ENCODE measurements at places on chromosomes 1 and 21.

GRCh38 chr1:61241973-61242381 lies 159.6 kb downstream of the NFIA start:
- H3K4me1 ChIP-seq = peaks cover 8% of the 10 kb centered on the region
- H3K4me3 ChIP-seq = no peak overlapping the region
- H3K27ac ChIP-seq = no peak overlapping the region
- no peaks in the 10 kb centered on the region for H3K27me3 ChIP-seq
- H3K36me3 ChIP-seq = no peaks in the 10 kb centered on the region

GRCh38 chr1:207811920-207812720 lies 60.3 kb downstream of the CD46 start:
- H3K4me1 ChIP-seq = no peaks in the 10 kb centered on the region
- H3K27me3 ChIP-seq = no peaks in the 10 kb centered on the region
- H3K4me3 ChIP-seq = no peak overlapping the region
- no peak overlapping the region for H3K27ac ChIP-seq
- H3K36me3 ChIP-seq = no peaks in the 10 kb centered on the region

- DNase-seq = no peak
- H3K27me3 ChIP-seq = peaks cover 6% of the 10 kb centered on the region
These were observed 46.7 kb downstream of the H3-3A start for GRCh38 chr1:226108935-226109828.

DNA sequence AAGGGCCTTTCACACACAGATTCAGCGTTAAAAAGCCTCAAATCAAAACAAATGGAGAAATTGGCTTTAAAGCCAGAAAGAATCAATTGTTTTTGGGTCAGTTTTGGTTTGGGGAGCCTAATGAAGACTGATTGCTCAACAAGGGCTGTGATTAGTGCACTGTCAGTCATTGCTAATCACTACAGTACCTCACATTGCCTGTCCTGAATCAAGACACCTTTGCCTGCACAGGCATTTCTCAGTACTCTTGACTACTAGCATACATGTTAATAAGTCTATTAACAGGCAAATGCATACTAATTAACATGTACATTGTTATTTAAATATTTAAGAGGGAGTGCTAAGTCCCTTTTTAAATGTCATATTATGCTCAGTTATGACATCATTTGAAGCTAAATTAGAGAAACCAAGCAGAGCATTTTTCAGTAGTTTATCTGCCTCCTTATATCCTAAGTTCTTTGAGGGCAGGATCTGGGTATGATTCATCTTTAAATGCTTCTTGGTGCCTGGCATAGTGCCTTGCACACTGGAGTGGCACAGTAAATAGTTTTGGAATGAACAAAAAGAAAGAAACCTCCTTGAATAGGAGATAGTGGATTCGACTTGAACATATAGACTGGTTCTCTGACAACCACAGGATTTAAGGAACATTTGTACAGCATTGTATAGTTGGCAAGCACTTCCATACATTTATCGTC lies 25.8 kb upstream of the CCN1 start:
- H3K27me3 ChIP-seq = no peaks in the 10 kb centered on the region
- no peak overlapping the region for H3K4me3 ChIP-seq
- peaks cover 2% of the 10 kb centered on the region for H3K4me1 ChIP-seq
- H3K27ac ChIP-seq = no peak overlapping the region
- DNase-seq = no peak

DNA sequence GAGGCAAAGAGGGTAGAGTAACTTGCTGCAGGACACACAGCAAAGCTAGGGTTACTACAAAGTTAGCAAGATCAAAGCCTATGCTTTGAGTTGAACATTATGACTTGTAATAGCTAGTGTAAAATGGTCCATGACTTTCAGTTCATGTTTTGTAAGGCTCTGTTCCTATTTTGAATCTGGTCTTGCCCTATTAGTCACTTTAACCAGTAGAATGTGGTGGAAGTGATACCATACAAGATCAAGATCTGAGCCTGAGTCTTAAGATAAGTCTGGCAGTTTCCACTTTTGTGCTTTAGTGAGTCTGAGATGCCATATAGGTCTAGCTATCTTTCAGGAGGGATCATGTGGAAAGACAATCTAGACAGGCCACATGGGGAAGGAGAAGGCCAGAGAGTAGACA lies 282.1 kb upstream of the BRINP3 start:
- DNase-seq = no peak
- H3K27me3 ChIP-seq = no peaks in the 10 kb centered on the region
- no peaks in the 10 kb centered on the region for H3K4me1 ChIP-seq
- H3K27ac ChIP-seq = no peak overlapping the region
- no peaks in the 10 kb centered on the region for H3K36me3 ChIP-seq
- no peak overlapping the region for H3K4me3 ChIP-seq

DNA sequence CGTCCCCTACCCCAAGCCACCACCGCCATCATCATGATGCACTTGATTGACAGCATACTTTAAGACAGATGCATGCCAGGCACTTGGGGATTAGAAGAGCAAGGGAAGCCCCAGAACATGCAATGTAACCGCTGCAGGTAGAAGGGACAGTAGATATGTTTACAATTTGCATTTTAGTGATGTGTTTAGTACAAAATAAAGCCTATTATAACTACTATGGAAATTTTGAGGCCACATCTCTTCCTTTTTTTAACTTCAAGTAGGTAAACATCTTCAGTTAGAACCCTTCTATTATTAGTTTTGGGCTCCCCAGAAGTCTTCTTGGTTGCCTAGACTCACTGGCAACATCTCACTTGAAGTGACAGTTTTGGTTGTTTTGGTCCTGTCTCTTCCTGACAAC lies 25.3 kb downstream of the CR1L start:
- no peak for DNase-seq
- H3K27ac ChIP-seq = no peak overlapping the region
- no peaks in the 10 kb centered on the region for H3K4me1 ChIP-seq
- H3K27me3 ChIP-seq = no peaks in the 10 kb centered on the region
- H3K4me3 ChIP-seq = no peak overlapping the region
- no peaks in the 10 kb centered on the region for H3K36me3 ChIP-seq

DNA sequence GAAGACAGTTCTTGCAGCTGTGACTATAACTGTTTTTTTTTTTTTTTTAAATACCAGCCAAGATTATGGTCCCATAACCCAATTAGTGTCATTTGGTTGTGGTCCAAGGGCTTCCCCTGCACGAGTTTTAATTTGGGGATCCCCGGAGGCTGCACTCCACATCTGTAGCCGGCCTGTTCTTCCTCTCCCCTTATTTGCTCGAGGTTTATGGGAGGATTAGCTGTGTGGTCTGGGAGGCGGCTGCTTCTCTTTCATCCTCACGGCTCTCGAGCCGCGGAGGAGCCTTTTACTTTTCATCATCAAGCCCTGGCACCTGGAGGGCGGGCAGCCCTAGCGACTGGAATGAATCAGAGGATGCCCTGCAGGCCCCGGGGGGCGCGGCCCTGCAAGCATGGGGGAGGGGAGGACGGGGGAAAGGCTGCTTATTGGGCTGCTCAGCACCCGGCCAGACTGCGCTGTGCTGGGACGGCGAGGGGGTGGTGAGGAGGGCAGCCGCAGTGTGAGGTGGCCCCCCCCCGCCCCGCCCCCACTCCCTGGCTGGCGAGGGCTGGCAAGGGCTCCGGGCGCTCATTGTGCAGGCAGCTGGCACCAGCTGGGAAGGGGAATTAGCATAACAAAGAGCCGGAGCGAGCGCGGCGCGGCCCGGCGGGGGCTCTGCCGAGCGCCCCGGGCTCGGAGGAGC lies 18.5 kb downstream of the SERTAD4 start:
- peak overlapping the region; percentile 67 for H3K4me3 ChIP-seq
- H3K4me1 ChIP-seq = peaks cover 16% of the 10 kb centered on the region
- H3K27ac ChIP-seq = no peak overlapping the region
- peak; percentile 86 for DNase-seq

DNA sequence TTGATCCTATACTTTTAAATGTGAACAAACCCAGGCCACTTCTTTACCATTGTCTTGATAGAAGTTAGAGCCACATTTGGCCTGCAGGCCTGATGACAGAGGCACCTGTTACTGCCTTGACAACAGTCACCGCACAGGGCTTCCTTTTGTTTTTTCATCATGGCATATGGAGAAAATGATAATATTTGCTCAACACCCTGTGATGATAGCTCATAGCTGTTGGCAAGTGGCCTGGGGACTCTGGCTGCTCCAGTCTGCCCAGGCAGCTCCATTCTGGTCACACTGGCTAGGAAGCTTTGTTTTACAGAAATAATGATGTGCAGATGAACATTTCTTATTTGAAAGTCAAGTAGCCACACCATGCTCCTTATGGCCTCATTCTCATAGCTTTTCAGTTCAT lies 89.6 kb upstream of the GPR88 start:
- H3K27me3 ChIP-seq = no peaks in the 10 kb centered on the region
- H3K27ac ChIP-seq = no peak overlapping the region
- no peaks in the 10 kb centered on the region for H3K36me3 ChIP-seq
- no peak for DNase-seq

DNA sequence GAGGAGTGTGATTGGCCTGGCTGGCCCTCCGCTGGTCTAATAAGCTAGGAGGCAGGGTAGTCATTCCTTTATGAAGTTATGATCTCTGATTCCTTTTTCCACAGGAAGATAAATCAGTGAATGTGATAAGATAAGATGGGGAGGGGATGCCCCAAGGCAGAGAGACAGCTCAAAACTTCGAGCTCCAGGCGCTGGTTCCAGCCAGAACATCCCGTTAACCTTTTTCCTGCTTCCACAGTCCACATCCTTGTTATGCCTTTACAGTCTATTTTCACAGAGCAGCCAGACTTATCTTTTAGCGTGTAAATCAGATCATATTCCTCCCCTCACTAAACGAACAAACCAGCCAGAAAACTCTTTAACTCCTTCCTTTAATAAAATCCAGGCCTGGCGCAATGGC lies 38.5 kb upstream of the BMP8B start:
- no peaks in the 10 kb centered on the region for H3K4me1 ChIP-seq
- no peak overlapping the region for H3K27ac ChIP-seq
- H3K4me3 ChIP-seq = no peak overlapping the region
- H3K27me3 ChIP-seq = no peaks in the 10 kb centered on the region
- no peaks in the 10 kb centered on the region for H3K36me3 ChIP-seq

- no peak overlapping the region for H3K27ac ChIP-seq
- no peaks in the 10 kb centered on the region for H3K36me3 ChIP-seq
- H3K4me1 ChIP-seq = no peaks in the 10 kb centered on the region
- H3K27me3 ChIP-seq = no peaks in the 10 kb centered on the region
These were observed 796.7 kb upstream of the ADGRL2 start for GRCh38 chr1:81004011-81004410.

GRCh38 chr1:38826262-38826661 lies 33.3 kb downstream of the RRAGC start:
- no peaks in the 10 kb centered on the region for H3K36me3 ChIP-seq
- no peak overlapping the region for H3K27ac ChIP-seq
- H3K4me3 ChIP-seq = no peak overlapping the region
- no peaks in the 10 kb centered on the region for H3K4me1 ChIP-seq
- H3K27me3 ChIP-seq = no peaks in the 10 kb centered on the region

DNA sequence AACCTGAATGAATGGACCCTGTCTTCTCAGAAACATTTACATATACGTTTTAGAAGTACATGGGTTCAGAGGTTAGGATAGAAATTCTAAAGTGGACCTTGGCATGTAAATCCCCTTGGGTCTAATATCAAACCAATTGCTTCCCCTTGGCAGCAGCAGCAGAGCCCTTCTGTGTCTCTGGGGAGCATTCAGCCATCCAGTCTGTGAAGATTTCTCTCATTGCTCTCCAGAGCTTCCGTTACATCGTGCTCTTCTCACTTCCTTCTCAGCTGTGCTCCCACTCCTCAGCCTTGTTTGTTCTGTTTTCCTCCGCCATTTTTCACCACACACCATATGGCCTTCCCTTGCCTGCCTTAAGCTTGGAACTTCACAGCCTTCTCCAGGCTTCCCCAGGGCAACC lies 61.5 kb upstream of the ATP1B1 start:
- H3K4me1 ChIP-seq = no peaks in the 10 kb centered on the region
- no peak for DNase-seq
- H3K27ac ChIP-seq = no peak overlapping the region
- no peak overlapping the region for H3K4me3 ChIP-seq

DNA sequence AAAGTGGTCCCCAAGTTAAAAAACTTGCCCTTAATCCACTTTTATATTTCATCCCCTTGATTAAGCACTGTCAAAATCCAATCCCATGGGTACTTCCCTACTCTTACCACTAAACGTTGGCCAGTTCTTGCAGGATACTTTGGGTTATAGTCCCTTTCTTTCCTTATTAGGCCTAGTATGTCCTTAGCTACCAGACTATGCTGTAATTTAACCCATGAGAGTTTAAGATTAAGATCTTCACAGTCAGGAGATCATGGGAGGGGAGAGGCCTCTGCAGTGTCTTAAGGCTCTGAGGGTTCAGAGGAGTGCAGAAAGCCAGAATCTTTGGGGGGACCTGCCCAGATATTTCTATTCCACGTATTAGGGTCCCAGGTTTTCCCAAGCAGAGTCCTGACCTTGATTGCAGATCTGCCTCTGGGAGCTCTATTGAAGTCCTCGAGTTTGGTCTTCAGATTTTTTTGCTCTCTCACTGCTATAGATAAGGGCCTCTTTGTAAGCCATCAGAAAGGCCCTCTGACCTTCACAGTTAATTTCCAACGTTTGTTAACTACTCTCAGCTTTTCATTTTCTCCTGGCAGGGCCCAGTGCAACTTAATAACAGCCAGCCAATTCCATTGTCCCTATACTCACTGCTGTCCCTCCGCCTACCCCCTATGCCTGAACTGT lies 9.0 kb upstream of the CGN start:
- DNase-seq = no peak
- H3K4me3 ChIP-seq = no peak overlapping the region
- no peaks in the 10 kb centered on the region for H3K36me3 ChIP-seq
- H3K27ac ChIP-seq = no peak overlapping the region

DNA sequence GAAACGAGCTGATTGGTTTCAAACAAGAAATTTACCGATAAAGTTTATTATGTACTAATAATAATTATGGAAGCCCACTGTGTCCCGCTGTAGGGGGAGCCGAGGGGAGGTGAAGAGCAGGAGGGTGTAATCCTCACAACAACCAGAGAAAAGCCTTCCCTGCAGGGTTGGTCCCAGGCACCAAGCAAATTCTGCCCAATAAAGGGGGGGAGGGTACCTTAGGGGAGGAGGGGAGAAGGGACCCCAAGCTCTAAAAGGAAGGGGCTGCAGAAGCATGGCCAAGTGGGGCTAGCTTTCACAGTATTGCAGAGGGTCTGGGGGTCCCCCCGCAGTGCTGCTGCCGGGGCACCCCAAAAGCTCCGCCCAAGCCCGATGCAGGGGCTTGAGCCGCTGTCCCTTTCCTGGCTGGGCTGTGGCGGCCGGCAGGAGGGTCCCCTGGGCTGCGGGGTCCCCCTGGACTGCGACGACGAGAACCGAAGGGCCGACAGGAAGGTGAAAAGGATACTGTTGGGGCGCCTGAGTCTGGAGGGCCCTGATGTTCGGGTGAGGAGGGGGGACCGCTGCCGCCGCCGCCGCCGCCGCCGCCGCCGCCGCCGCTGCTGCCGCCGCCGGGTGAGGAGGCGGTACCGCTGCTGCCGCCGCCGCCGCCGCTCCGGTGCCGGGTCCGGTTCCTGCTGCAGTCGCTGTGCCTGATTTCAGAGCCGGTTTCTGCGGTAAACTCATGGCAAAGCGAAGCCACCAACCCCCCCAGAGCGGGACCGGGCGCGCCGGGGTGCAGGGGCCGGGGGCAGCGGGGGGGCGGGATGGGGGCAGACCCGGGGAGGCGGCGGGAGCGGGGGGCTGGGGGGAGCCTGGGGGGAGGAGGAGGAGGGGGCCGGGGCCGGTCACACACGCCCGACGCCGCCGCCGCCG lies 771 bp downstream of the EIF4G3 start:
- peaks cover 1% of the 10 kb centered on the region for H3K4me1 ChIP-seq
- H3K36me3 ChIP-seq = peaks cover 9% of the 10 kb centered on the region
- no peaks in the 10 kb centered on the region for H3K27me3 ChIP-seq
- H3K4me3 ChIP-seq = peak overlapping the region; percentile 87
- H3K27ac ChIP-seq = peak overlapping the region; percentile 59

GRCh38 chr1:21574466-21575151 lies 65.4 kb downstream of the ALPL start:
- peak; percentile 36 for DNase-seq
- H3K36me3 ChIP-seq = peaks cover 2% of the 10 kb centered on the region
- peaks cover 2% of the 10 kb centered on the region for H3K4me1 ChIP-seq
- H3K27me3 ChIP-seq = no peaks in the 10 kb centered on the region
- no peak overlapping the region for H3K4me3 ChIP-seq
- no peak overlapping the region for H3K27ac ChIP-seq
